ENCODE measurements at places on chromosomes 5 and 9.

- DNase-seq, result no peak
These were observed 144.4 kb upstream of the PHYKPL start for GRCh38 chr5:178376921-178377582.

DNA sequence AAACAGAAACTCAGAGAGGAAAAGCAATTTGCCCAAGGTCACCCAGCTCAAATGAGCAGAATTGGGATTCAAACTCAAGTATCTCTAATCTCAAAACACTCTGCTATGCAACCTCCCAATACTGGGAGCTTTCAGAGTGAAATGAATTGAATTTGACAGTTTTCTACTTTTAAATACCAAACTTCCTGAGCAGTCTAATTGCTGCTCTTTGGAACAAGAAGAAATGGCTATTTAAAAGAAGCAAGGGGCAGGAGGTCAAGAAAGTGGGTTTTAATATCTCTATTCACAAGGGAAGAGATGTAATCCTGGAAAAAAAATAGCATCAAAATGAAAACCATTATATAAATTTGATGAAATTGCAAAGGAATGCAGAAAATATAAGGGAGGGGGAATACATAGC, 142.6 kb downstream of the INSYN2B start:
- DNase-seq, result no peak

DNA sequence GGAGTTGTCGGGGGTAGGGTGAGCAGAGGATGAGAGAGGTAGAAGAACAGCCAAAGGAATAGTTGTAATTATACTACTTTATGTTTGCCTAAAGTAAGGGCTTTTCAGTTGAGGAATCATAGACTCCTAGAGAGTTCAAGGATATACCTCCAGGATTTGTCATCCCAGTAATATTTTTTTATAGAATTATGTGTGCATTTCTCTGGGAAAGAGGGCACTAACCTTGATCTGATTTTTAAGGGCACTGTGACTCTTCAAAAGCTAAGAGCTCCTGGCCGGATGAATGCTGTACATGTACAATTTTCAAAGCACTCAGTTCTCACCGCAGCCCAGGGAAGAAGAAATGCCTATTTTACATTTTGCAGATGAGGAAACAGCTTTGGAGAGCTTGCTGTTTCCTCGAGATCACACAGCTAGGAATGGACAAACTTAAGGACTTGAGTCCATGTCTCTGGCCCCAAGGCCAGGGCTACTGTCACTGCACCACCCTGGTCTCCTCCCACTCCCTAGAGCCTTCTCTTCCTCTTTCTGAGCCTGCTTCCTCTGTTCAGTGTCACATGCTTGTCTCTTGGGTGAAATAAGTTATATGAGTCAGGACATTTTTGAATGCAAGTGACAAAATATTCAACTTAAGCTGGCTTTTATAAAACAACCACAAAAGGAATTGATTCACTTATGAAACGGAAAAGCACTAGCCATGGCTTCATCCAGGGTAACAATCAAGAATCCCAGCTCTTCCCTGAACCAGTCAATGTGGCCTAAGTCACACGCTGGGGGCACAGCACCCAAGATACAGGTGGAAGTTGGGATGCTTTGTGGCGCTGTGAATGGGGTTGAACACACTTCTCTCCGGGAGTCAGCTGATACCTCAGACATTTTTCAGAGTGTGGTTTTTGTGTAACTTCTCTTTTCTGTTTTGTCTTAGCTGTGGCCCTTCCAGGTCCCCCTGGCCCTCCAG, 45.7 kb upstream of the TGFBR1 start:
- DNase-seq, result peak; percentile 12

- DNase-seq, result no peak
These were observed 15.7 kb upstream of the CEP120 start for GRCh38 chr5:123438902-123439301.

DNA sequence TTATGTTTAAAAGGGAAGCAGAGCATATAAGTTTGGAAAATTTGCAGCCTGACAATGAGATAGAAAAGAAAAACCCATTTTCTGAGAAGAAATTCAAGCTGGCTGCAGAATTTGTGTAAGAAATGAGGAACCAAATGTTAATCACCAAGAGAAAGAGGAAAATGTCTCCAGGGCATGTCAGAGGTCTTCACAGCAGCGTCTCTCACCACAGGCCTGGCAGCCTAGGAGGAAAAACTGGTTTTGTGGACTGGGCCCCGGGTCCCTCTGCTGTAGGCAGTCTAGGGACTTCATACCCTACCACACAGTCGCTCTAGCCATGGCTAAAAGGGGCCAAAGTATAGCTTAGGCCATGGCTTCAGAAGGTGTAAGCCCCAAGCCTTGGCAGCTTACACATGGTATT, 32.1 kb upstream of the HSD17B4 start:
- DNase-seq, result no peak

GRCh38 chr5:150219142-150219541, 29.3 kb downstream of the SLC6A7 start:
- DNase-seq, result no peak

DNA sequence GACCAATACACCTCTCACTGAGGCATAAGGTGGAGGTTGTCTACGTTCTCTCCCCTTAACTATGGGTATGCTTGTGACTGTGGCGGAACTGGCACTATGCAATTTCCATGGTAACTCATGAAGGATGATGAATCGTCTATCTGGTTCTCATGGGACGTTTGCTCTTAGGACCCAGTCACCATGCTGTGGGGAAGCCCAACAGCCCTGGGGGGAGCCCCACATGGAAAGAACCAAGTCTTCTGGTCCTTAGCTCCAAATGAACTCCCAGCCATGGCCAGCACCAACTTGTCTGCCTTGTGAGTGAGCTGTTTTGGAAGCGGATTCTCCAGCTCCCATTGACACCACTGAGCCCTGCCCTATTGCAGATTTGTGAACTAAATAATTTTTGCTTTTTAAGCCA, 188.7 kb upstream of the S1PR3 start:
- no peak for DNase-seq

DNA sequence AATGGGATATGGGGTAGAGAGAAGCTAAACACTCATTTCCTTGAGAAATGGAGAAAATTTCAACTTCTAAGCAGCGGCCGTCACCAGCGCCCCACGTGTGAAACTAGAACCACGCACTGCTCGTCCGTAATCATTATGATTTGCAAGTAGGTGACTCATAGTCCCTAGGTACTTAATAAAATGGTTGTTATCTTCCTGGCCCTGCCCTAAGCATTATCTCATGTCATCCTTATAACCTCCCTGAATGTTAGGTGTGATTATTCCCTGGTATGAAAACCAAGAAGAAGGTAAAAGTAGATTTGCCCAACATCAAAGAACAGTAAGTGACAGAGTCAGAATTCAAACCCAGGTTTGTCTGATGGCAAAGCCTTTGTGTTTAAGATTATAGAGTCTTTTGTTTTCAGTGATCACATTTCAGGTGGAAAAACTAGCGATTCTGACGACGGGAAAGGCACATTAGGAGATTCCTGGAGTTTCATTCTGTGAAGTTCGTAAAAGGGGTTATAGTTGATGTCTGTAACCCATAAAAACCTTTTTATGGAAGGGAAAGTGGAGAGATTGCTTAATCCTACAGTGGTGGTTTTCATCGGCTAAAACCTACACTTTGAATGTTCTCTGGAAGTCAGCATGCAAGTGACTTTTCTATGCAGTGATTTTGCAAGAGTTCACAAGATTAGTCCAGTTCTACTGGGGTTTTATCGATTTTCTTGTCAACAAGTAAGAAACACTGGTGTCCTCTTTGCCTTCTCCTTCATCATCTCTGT, 202.9 kb upstream of the WWC1 start:
- DNase-seq, result no peak

DNA sequence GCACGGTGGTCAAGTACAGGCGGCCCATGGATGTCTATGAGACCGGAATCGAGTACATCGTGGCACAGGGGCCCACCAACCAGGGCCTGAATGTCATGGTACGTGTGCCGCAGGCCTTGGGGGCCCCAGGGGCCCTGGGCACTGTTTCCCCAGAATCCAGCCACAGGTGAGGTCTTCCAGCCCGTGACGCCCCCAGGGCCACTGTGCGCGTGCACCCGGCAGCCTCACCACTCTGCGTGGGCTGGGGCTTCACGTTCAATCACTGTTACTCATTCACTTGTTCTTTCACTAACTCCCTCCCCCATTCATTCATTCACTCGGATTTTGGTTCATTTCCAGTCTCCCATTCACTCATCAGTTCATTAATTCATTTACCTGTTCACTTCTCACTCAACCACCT, 12.6 kb downstream of the ADAMTSL2 start:
- DNase-seq, result no peak

GRCh38 chr5:135993880-135994636, 34.7 kb upstream of the TGFBI start:
- DNase-seq, result no peak

DNA sequence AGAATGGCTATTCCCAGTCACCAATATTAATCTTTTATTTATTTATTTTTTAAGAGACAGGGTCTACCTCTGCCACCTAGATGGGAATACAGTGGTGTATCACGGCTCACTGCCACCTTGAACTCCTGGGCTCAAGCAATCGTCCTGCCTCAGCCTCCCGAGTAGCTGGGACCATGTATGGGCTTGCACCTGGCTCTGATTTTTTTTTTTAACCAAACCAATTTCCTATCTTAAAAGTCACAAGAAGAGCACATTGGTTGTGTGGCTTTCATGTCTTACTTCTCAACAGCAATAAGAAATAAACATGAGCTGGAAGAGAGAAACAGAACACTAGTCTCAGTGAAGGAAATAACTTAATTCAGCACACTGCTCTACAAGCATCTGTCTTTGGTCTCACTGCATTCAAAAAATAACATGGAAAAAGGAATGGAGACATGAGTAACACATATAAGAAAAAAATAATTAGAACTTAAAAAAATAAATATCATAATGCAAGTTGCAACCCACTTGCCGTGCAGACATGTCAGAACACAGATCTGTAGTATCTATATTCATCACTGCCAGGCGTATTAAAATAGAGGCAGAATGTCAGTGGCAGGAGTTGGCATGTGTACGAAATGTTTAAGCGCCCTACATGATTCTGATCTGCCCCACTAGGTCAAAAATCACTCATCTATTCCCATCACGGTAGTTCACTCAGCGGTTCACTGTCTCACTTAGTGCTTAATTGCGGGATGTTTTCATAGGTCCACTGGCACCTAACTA, 66.4 kb downstream of the EFNA5 start:
- no peak for DNase-seq

DNA sequence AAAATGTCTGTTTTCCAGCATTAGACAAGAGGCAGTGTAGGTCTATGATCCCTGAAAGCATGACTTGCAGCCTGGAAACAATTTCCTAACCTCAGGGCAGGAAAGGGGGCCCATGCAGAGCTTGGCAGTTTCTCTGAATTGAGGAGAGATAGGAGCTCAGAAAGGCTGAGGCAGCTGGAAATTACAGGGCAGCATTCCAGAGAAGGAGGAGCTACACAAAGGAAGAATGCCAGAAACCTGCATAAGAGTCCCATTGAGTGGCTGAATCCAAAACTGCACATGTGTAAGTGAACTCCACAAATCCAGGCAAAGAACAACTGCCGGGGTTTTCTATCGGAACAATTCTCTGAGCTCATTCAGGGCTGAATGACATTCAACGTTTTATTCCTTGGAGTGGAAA, 346.8 kb downstream of the PIK3R1 start:
- no peak for DNase-seq

- no peak for DNase-seq
These were observed 27.1 kb downstream of the LHX6 start for GRCh38 chr9:122201641-122202040.

DNA sequence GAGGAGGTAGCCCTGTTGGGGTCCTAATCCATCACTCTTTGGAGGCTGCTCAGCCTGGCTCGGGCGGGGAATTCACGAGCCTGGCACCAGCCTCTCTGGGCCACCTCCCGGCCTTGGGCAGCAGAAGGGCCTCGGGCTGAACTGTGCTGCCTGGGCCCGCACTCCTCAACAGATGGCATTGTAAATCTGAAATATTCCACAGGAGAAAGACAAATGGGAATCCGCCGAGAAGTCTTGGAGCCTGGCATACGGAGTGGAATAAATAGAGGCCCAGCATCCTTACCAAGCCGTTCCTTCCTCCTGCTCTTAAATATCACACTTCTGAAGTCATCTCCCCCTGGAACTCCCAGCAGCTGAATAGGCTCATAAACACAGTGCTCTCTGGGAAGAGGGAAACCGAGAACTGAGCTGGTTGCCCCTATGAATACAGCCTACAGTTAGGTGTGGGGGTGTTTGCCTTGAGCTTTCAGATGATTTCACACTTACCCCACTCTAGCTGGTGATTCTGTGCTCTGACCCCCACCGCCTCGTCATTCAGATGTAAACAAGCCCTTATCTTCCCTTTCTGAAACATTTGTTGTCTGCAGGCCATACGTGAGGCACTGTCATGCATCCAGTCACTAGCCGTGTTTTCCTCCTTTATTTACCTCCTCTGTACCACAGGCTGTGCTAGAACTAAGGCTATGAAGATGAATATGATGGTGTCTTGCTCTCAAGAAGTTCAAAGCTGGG, 455.0 kb upstream of the CLINT1 start:
- DNase-seq, result no peak

DNA sequence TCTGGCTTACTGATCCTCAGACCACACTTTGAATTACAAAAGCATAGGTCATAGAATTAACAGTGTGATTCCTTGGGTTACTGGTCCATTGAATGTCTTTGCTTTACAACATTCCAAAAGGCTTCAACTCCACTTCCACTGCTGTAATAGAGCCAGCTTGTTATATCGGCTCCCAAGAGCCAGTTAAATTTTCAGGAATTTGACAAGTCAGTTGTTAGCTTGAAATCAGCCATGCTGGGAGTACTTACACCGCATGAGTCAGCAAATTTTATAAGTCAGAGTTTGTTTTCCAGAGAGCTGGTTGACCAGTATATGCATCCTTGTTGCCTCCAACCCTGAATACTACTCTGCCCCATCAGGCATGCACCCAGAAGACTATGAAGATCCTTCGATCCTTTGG, 73.1 kb downstream of the FOXB2 start:
- peak; percentile 12 for DNase-seq

DNA sequence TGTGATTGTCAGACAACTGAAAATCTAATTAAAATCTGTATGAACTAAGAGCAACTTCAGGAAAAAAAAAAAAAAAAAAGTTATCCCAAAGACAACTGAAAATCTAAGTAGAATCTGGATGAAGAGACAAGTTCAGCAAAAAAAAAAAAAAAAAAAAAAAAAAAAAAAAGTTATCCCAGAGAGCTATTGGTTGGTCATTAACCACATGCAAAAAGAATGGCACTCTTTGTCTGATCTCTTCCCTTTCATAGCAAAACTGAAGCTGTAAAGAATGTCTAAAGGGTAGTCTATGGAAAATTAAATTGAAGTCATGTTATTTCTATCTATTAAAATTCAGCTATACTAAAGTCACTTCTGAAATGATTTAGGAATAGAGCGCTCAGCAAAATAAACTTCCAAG, 32.9 kb downstream of the STRBP start:
- no peak for DNase-seq

GRCh38 chr5:80654054-80654390, 430 bp upstream of the MSH3 start:
- peak; percentile 82 for DNase-seq

DNA sequence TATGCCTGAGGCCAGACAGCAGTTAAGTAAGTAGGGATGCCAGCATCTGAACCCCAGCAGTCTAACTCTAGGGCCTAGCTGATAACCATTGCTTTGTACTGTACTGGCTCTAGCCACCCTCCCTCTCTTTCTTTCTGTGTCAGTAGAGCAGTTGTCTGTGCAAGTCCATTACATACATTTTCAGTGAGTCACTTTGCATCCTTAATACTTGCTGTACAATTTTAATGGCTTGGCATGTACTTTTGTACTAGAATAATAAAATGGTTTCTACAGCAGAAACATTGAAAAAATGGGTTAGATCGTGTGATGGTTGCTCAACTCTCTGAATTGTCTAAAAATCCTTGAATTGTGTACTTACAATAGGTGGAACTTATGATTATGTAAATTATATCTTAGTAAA, 1.5 kb upstream of the TTC39B start:
- DNase-seq, result no peak

- no peak for DNase-seq
These were observed 117.5 kb downstream of the ZNF608 start for GRCh38 chr5:124628721-124629596.
